A549 treated with DMSO at 1 μM for 4 hours (cell line): ENCODE measurements at places on chromosomes 1 and 21. TPM values are rescaled to one million over a fixed set of nuclear protein-coding genes. Genes with fewer than 3 reads are reported as not detected.

GPR25 gene
- 0.11 TPM in 1 of 5 replicates, not detected in the others for total RNA-seq

PANK4 gene
- total RNA-seq: 8.4 to 12.8 TPM (median 9.9 TPM) in 5 replicates

MROH7 gene
- total RNA-seq: not detected in 5 replicates

ILF2 gene
- 268 to 316 TPM (median 275 TPM) in 5 replicates for total RNA-seq

MYBPH gene
- total RNA-seq: not detected in 5 replicates

CATSPERE gene
- total RNA-seq: 0.05 to 0.23 TPM (median 0.09 TPM) in 4 of 5 replicates, not detected in the other

CLCA1 gene
- total RNA-seq: not detected in 5 replicates

SLFNL1 gene
- 0.03 to 0.07 TPM (median 0.06 TPM) in 3 of 5 replicates, not detected in the others for total RNA-seq

FCGR2B gene
- not detected in 5 replicates for total RNA-seq

PTGFR gene
- not detected in 5 replicates for total RNA-seq

KIF14 gene
- total RNA-seq: 8.9 to 15.1 TPM (median 13.5 TPM) in 5 replicates

TNFRSF25 gene
- total RNA-seq: 2.9 to 3.9 TPM (median 3.7 TPM) in 5 replicates

SLC2A5 gene
- total RNA-seq: 0.07 to 0.21 TPM (median 0.17 TPM) in 5 replicates

SPRR2G gene
- total RNA-seq: not detected in 5 replicates

SAMD13 gene
- 0.24 to 0.69 TPM (median 0.31 TPM) in 5 replicates for total RNA-seq

CR1L gene
- total RNA-seq: not detected in 5 replicates

LRRC38 gene
- not detected in 5 replicates for total RNA-seq

KIAA1614 gene
- 0.64 to 1.3 TPM (median 0.85 TPM) in 5 replicates for total RNA-seq

OLIG2 gene
- not detected in 5 replicates for total RNA-seq

HCRTR1 gene
- not detected in 5 replicates for total RNA-seq

SLC1A7 gene
- 0.04 TPM in 1 of 5 replicates, not detected in the others for total RNA-seq

OR14K1 gene
- not detected in 5 replicates for total RNA-seq

SPRR3 gene
- not detected in 5 replicates for total RNA-seq
